T-helper 9 cell (primary cell): ENCODE measurements at places on chromosomes 12 and 14.
A peak's percentile ranks its signal among the peaks of the same experiment; 100 is the strongest.

- no peak for DNase-seq
These were observed 311 bp upstream of the LGR5 start for GRCh38 chr12:71439362-71439612.

- DNase-seq: no peak
These were observed 58.0 kb downstream of the SINHCAF start for GRCh38 chr12:31267966-31268365.

GRCh38 chr14:52852810-52853521 lies 61.6 kb upstream of the GNPNAT1 start:
- DNase-seq: no peak

GRCh38 chr12:46071335-46071734 lies 81.0 kb upstream of the SCAF11 start:
- DNase-seq: no peak

DNA sequence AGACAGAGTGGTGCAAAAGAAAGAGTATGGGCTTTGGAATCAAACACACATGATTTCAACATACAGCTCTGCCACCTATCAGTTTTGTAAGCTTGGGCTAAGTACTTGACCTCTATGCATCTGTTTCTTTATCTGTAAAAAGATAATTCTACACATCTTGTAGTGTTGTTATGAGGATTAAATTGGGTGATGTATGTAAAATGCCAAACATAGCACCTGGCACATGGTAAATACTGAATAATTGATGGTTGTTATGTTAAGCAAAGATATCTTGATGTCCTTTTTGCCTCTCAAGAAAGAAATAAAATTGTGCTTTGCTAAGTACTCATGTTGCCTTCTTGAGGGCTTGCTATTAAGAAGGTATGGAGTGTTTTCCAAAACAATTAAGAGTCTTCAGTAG lies 2.3 kb upstream of the CSRP2 start:
- DNase-seq: no peak

GRCh38 chr12:4030929-4031702 lies 157.9 kb upstream of the PARP11 start:
- DNase-seq: peak; percentile 67

DNA sequence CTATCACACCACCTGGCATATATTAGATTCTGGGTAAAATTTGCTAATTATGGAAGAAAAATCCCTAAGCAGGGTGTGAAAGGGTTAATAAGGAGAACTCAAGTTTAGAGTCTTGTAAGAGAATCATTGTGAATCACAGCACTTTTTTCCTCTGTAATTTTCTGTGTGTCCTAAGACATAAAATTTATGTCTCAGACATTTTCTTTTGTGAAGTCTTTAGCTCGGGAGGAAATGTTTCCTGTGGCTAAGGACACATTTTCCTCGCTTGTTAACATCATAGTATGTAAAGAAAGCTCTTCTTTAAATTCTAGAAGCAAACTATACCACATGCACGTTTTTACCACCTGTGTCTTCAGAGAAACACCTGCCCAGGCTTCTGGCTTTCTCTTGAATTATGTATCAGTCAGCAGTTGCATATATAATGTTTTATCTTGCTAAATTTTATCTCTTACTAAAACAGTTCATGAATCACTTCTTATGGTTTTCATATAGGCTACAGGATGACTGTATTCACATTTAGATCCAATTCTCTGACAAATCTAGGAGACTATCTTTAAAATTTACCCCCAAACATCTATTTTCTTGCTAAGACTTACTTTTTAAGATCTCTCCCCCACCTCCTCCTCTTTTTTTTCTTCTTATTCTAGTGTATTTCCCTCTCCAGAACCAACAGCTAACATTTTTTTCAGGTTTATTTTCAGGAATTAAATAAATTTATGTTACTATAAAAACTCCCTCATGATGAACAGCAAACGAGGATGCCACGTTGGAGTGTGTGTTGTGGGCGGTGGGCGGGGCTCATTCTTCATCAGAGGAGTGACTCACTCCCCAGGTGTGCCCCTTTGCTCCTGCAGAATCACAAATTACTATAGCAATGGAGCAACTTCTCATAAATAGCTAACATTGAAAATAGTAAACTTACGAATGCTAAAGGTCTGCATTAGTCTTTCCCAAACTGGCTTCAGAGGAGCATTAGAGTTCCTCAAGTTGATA lies 11.6 kb upstream of the CSRP2 start:
- DNase-seq: no peak

DNA sequence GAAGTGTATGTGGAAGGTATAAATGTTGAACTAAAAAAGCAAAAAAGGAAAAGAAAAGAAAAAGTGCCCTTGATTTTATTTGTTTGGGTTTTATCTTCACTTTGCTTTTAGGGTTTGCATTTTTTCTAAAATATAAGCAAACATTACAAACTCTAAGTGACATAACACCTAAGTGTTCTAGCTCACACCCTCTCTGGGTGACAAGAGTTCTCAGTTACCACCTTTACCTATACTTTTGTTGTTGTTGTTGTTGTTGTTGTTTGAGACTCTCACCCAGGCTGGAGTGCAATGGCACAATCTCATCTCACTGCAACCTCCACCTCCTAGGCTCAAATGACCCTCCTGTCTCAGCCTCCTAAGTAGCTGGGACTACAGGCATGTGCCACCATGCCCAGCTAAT lies 13.0 kb downstream of the KLRG1 start:
- no peak for DNase-seq

GRCh38 chr14:99578541-99579101 lies 25.4 kb downstream of the CCDC85C start:
- no peak for DNase-seq

DNA sequence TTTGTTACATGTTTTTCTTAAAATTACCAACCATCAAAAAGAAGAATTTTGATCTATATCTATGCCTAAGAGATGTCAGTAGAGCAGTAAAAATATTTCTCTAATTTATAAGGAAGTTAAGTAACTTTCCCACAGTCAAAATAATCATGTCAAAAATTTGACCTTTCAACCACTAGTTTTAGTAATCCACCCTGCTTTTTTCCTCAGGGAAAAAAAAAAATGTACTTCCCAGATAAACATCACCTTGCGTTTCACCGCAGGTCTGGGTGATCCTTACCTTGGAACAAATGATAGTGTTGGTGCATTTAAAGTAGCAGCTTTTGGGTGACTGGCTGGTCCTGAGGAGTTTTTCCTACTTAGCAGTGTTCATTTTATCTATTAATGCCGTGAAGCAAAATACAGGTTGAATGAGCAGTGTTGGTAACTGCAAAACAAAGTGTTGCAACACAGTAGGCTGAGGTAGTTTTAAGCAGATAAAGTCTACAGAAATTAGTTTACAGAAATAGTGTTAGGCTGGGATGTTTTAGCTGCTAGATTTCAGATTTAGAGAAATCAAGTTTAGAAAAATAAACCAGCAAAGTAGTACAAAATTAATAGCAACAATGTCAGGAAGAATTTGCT lies 137.2 kb upstream of the DNM1L start:
- DNase-seq: no peak

GRCh38 chr14:21398901-21399300 lies 15.1 kb upstream of the SUPT16H start:
- no peak for DNase-seq

GRCh38 chr12:46998811-46999368 lies 80.5 kb upstream of the PCED1B start:
- DNase-seq: no peak

DNA sequence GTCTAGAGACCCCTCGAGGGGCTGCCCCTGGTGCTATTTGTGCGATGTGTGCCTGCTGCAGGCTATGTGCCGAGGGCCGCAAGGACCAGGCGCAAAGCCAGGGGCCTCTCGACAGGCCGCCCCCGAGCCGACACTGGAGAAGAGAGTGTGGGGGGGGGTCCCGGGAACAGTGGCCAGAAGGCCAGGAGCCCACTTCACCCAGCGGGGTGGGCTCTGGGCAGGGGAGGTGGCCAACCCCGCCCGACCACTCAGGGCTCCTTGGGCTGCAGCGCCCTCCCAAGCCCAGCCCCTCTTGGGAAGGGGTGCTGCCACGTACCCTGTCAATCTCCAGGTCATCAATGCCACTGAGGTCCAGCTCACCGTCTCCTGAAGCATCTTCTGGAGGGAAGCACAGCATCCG lies 28.6 kb upstream of the BTBD6 start:
- no peak for DNase-seq

DNA sequence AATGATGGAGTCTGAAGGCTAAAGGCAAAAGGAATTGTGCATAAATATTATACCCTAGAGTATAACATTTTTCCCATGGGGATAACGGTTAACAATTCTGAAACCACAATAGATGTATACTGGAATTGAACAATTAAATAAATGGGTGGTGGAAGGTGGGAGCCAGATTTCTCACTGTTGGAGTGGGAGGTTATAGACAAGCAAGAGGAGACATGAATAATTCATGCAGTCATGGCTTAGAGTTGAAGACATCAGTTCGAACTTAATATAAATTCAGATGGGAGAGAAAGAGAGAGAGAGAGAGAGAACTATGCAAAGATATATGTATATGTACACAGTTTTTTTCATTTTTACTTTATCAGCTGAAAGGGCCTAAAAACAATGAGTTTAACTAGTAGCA lies 523.9 kb downstream of the FOXG1 start:
- DNase-seq: no peak

GRCh38 chr14:42307239-42307825 lies 700.7 kb downstream of the LRFN5 start:
- DNase-seq: no peak

DNA sequence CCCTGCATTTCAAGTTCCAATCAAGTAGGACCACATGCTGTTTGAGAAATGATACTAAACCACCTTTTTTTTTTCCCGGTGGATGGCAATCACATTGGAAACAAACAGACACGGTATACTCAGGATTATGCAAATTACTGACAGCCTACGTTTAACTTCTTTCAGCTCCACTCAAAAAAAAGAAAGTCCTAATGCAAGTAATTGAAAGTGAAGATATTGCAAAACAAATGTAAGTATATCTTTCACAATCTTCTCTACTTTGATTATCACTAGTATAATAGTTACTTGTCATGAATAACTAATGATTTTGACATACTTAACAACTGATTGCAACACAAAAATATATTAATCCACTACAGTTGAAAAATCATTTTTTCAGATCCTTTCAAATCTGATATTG lies 2.6 kb upstream of the OSBPL8 start:
- no peak for DNase-seq

DNA sequence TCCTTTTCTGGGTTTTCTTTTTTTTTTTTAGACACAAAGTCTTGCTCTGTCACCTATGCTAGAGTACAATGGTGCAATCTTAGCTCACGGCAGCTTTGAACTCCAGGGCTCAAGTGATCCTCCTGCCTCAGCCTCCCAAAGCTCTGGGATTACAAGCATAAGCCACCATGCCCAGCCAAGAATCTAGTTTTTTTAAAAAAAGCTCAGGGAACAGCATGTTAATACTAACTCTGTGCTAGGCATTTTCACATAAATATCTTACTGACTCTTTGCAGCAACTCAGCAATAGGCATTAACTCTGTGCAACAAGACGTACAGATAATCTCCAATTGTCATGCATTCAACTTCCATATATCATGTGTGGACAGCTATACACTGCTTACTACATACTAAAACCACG lies 97.4 kb downstream of the LLPH start:
- DNase-seq: no peak

DNA sequence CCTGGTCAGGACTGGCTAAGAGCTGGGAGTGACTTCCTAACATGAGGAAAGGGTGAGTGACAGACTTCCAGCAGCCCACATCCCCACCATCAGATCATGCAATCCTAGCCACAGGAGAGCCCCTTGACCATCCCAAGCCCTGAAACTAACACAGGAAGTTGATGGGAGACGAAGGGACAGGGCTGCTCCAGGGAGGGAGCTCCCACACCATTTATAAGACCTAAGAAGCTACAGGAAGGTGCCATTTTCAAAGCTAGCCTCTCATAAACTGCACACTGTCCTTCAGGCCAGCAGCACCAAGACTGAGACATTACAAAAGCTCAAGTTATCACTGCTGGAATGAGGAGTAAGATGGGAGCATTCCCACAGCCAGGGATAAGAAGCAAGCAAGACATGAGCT lies 19.4 kb downstream of the SLC25A21 start:
- no peak for DNase-seq

DNA sequence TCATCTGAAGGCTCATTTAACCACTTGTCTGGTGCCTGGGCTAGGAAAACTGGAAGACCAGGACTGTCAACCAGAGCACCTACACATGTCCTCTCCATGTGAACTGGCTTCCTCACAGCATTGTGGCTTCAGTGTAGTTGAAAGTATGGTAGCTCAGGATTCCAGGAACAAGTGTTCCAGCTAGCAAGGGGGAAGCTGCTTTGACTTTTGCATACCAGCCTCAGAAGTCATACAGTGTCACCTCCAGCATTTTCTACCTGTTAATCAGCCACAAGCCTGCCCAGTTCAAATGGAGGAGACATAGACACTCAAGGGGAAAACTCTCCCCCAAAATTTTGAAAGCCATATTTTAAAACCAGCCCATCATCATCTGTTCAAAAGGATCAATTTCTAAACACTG lies 212.8 kb upstream of the CAND1 start:
- no peak for DNase-seq

DNA sequence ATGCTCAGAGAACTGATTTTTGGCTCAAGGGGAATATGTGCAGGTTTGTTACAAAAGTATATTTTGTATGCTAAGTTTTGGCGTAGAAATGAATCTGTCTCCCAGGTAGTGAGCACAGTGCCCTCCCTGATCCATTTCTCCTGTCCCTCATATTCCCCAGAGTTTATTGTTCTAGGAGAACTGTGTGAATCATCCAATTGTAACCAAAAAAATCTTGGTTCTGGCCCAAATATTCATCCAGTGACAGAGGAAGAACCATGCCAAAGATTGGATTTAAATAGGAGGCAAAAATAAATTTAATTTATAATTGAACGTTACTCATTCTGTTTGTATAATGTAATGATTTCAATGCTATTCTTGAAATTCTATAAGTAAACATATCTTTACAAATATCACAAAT lies 4.8 kb downstream of the CATSPERB start:
- DNase-seq: no peak

DNA sequence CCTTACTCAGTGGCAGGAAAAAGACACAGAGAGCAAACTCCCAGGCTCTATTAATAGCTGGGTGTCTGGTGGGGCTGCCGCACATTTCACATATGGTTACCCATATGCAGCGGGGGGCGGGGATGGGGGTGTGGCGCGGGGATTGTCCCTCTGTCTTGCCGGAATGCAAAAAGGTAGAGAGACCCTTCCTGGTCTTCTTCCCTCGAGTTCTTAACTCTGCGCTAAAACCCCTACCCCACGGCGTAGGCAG lies 1.7 kb downstream of the PRMT8 start:
- no peak for DNase-seq

GRCh38 chr12:60981473-60981872 lies 1278.7 kb upstream of the USP15 start:
- DNase-seq: no peak

- no peak for DNase-seq
These were observed 1.3 kb upstream of the CD63 start for GRCh38 chr12:55729819-55730818.

DNA sequence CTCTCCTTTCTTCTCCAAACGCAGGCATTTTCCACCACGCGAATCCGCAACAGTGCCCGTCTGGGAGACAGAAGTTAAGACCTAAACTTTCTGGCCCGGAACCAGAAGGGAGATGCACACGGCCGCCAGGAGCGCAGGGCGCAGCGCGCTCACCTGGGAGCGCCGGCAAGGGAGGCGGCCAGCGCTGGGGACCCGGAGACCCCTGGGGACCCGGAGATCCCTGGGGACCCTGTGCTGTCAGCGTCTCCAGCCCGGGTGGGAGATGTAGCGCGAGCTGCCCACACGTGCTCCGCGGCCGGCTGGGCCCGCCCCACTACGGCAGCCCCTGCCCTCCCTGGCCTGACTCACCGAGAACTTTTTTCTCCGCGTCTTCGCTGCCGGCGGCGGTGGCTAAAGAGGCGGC lies 620 bp downstream of the YBX3 start:
- DNase-seq: peak; percentile 1
